ENCODE measurements at places on chromosomes 2 and 18.

GRCh38 chr2:63050334-63051041, at the start of gene OTX1:
TSS of gene OTX1 (plus strand) at chr2:63050830. CDS start at chr2:63052991, 2,161 bp downstream.
- DNase-seq, result no peak

DNA sequence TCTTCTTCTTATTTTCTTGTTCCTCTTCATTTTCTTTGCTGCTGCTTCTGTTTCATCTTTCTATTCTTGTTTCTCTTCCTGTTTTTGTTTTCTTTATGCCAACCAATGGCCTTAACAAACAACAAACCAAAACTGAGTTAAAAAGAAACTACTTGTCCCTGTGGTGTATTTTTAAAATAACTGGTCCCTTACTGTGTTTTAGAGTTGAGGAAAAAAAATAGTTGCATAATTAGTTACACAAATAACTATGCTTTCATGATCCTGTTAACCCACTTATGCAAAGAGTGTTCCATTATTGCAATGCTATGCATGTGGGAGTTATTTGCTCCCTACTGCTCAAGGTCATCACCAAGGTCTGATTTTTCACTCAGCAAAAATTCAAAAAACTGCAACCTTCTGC, 39.5 kb upstream of the IMP4 start:
- DNase-seq, result no peak

DNA sequence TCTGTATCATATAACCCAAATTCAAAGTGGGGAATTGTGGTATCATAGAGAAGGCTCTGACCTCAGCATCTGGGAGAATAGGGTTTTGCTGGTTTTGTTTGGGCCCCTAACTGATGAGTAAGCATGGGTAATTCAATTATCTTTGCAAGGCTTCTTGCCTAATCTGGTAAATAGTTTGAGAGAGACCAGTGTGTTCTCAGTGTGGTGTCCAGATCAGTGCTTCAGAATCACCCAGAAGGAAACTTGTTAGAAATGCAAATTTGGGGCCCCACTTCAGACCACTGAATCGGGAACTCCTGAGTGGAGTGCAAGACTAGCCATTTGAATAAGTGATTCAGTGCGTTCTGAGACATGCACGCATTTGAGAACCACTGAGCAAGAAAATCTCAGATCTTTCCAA, 282.7 kb downstream of the EPHA4 start:
- DNase-seq, result no peak

DNA sequence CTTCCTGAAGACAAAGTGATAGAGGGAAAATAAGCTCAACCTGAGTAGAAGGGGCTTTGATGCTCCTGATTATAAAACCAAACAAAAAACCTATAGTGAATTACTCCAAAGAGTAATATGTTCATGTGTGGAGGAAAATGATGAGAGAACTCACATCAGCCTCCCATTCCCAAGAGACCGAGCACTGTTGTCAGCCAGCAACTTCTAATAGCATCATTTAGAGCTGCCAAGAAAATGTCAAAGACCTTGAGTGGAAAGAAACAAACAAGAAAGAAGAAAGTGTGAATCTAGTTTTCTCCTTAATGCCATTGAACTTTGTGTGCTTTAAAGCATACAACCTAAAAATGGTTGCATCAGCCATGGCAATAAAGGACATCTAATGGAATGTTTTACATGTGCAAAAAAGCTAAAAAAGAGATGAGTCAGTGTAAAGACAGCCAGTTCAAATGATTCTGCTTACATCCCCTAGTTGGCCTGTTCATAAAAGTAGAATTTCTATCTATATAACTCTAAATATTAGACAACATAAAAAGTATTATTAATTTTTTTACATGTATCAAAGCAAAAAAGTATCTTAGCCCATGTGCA, 1066.2 kb downstream of the TDRD15 start:
- DNase-seq, result no peak

- DNase-seq, result no peak
Measured at GRCh38 chr2:121791801-121792221, 36.4 kb downstream of the TSN start.

GRCh38 chr2:146131048-146131447, 1611.1 kb upstream of the ZEB2 start:
- DNase-seq, result no peak

GRCh38 chr2:4272261-4272858, 569.0 kb downstream of the DCDC2C start:
- no peak for DNase-seq

DNA sequence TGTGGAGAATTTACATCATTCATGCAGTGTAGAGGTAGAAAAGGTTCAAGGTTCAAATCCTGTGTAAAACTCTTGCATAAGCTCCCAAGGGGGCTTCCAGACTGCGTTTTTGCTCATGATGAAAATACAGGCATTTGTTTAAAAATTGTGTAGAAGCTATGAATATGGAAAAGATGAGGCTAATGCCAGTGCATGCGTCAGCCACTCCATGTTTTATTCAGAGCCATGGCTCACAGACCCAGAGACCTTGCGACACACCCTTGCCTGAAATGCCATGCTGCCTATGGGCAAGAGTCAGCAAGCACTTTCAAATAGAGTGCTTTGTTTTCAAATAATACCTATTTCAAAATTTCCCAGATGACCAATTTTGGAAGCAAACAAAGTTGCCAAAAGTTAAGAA, 262.3 kb downstream of the TRIB2 start:
- no peak for DNase-seq

DNA sequence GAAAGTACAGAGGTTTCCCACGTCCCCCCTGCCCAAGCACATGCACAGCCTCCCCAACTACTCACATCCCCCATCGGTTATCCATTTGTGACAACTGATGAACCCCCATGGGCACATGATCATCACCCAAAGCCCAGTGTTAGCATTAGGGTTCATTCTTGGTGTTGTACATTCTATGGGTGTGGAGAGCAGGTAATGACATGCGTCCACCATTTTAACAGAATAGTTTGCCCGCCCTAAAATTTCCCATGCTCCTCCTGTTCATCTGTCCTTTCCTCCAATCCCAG, 74.3 kb downstream of the LONRF2 start:
- DNase-seq, result no peak

GRCh38 chr2:241309684-241310117, 5.8 kb downstream of the HDLBP start:
- DNase-seq, result no peak

DNA sequence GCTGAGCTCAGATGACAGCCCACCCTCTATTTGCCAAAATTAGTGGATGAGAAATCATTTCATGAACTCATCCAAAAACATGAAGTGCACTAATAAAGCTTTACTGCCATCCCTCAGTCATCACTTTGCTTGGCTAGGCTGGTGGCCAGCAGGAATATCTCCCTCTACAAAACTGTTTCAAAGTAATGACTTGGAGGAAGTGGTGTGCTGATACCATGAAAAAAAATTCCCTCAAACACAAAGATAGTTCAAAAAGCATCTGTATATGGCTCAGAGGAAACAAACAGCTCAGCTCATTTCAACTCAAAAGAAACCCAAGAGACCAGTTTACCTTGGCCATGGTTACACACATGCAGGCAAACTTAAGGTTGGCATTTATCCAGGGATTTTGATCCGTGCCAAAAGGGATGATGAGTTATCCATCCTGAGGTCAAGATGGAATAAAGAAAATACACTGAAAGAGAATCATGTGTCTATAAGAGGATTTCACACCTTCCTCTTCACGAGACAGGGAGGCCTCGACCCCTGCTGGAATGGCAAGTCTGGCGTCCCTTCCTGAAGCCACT, 18.4 kb upstream of the WIPF1 start:
- peak; percentile 68 for DNase-seq

All from smooth muscle cell of the brain vasculature (primary cell).